GM12865 (cell line): ENCODE measurements at places on chromosomes 12 and 14.

DNA sequence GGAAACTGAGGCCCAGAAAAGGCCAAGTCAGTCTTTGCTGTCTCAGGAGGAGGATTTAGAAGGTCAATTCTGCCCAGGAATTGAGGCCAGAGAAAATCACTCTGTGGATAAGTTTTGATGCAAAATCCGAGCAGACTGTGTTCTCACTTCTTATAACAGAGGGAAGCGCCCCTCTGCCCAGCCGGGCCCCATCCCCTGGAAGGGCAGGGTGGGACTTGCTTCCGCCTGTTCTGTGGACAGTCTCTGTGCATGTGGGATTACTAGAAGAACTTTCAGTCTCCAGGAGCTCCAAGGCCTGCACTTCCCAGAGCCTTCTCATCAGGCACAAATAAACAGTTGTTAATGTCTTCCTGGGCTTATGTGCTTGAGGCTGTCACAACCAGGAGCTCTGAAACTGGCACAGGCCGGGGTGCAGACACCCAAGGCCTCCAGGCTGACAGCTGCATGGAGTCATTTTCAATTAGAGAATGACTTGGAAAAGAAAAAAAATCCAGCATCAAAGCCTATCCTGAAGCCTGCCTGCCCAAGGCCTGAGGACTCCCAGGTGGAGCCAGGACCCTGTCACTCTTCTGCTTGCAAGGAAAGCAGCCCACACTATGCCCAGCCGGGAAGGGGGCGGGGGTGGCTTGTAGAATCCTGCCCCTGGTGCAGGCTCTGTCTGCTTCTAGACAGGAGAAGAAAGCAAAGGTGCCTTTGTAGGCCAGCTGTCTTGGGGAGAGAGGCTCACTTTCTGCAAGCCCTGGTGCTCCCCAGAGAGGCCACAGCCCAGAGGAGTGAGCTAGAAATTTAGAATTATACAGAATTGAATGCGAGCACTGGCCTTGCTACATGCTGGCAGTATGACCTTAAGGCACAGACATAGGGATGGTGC, 84.7 kb downstream of the NTF3 start:
- no peak for DNase-seq

- DNase-seq = no peak
These were observed 18.0 kb downstream of the MAP1LC3B2 start for GRCh38 chr12:116577154-116577561.

- DNase-seq = no peak
These were observed 45.9 kb downstream of the CDK17 start for GRCh38 chr12:96354326-96354725.

DNA sequence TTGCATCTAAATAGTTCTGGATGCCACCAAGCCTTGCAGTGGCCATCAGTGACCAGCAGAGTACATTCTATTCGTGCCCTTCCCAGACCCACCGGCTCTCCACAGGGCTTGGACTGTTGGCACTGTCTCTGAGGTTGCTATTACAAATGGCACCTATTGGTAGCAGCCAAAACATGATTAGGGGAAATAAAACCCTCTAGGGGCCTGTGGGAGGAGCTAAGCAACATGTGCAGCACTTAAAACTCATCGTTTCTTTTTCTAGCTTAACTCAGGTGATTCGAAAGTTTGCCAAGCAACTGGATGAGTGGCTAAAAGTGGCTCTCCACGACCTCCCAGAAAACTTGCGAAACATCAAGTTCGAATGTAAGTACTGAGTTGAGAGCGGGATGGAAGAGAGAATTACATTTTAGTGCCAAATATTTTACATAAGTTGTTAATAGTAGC, 65.4 kb upstream of the RIC8B start:
- no peak for DNase-seq

- DNase-seq = peak; percentile 23
These were observed 941 bp downstream of the ZDHHC17 start for GRCh38 chr12:76764856-76765255.

DNA sequence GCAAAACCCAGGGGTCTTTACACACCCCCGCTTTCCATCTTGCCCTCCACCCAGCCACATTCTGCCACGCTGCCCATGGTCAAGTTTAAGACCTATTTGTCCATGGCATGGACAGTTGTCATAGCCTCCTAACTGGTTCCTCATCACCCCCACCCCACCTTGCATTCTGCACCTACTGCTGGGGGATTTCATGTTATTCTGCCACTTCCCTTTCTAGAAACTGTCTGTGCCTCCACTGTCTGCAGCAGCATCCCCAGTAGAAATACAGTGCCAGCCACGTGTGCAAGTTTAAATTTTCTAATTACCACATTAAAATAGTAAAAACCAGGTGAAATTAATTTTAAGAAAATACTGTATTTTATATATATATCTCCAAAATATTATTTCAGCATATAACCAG, 63.2 kb downstream of the WDR20 start:
- DNase-seq = no peak

DNA sequence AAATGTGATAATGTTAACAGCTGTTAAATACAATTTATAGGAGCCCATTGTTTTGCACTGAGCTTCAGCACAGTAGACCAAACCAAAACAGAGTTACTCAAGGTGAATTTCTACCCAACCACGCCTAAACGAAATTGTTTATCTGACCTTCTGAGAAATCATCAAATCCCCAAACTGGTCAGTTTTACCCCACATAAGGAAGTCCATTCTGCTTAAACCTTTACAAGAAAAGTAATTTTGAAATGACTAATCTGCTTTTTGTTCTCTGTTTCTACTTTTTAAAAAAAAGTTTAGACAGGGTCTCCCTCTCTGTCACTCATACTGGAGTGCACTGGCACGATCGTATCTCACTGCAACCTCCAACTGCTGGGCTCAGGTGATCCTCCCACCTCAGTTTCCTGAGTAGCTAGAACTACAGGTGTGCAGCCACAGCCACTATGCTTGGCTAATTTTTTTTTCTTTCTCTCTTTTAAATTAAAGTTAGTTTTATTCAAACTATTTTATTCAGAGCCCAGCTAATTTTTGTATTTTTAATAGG, 1.4 kb upstream of the RNF10 start:
- peak; percentile 64 for DNase-seq

DNA sequence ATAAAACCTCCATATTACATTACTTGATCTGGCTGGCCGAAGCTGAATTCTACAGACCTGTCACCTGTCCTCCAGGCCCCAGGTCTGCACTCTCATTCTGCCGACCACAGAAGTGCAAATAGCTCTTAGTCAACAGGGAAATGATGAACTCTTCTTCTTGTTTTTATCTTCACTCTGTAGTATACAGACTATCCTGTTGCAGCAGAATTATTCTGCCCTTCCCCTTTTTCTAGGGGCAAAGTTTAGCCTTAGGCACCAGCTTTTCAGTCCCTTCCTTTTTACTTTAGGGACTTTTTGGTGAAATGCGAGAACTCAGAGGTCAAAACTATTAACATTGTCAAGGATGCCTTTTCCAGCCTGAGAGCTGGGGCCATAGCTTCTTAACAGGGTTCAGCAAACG, 229.6 kb upstream of the EGLN3 start:
- DNase-seq = peak; percentile 28

DNA sequence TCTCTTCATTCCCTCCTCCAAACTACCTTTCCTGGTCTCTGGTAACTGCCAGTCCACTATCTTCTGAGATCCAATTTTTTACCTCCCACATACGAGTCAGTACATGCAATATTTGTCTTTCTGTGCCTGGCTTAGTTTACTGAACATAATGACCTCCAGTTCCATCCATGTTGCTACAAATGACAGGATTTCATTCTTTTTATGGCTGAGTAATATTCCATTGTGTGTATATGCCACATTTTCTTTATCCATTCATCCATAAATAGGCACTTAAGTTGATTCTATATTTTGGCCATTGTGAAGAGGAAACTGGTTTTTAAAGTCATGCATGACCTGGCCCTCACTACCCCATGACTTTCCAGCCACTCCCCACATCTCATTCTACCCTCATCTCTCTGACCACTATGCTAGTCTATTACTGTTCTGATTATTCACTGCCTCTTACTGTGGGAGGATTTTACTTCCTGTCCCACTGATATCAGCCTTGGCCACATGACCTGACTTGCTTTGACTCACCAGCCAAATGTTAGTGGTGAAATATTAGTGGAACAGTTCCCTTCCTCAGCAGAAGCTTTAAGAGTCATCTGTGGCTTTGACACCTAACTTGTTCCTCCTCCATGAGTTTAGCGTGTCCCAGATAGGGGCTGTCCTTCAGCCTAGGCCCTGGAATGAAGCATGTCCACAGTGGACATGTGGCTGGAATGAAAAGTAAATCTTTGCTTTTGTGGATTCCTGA, 52.2 kb downstream of the GOLGA5 start:
- DNase-seq = peak; percentile 75

DNA sequence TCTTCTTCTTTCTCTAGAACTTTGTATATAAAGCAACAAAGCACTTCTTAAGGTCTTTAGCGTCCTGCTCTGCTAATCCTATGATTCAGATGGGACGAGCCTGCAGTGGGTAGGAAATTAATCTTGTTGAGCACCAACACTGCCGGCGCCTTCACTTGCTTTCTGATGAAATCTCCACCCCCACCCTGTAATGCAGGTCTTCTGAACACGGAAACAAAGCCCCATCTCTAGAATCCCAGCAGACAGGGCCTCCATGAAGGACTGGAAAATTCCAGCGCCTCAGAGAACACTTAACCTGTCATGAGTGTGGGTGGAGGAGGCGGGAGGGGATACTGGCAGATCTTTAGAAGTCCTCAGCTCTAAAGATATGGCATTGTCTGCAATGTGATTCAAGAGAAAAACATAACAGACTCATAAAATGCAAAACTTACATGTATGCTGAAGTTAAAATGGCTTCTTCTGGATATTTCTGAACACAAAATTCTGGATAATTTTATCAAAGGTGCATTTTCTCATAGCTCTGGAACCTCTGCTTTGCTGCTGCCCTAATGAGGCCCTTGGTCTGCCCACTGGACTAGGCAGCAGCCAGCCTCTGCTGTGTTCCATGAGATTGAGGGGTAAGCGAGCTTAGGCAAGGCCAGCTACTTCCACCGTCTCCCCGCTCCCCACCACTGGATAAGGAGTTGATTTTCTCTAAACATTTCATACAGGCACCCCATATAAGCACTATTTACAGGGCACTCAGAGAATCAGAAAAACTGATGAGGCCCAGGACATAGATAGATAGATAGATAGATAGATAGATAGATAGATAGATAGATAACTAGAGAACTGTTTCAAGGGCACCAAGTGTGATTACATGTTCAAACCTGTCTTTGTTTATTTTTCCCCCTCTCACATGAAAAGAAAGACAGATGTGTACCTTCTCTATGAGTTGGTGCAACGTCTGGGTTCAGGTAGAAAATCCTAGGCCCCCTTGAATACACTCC, 43.1 kb downstream of the ZFP36L1 start:
- no peak for DNase-seq

DNA sequence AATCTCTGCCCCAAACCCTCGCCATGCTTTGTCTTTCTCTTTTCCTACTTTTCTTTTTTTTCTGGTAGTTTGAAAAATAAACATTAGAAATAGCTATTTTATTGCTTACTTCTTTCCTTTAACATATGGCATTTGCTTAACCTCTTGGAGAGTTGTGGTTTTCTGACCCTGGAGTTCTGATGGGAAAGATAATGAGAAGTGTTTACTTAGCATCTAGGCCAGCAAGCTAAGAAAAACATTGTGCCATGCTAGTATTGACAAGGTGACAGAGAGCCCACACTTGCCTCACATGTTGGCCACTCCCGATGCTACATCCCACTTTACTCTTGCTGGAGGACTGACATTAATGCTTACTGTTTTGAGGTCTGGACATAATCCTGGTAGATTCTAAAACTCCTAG, 886.2 kb downstream of the DIO2 start:
- no peak for DNase-seq

DNA sequence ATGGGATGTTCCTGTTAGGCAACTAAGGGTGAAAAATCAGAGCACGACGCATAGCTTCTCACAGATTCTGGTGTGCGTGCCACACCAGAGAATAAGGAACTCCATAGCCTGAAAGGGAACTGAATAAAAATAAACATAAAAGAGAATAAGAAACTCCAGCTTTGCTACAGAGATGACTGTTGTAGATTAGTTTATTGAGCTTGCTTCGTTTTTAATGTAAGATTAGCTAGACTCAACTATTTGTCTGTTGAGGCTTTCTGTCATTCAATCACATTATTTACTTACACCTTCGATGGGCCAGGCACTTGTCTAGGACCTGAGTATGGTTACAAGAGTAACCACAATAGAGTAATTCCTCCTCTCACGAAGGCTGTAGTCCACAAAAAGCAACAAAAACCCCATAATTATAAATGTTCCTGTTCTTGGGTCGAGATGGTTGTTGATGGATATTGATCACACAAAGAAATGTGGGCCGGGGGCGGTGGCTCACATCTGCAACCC, 807 bp upstream of the ZCCHC8 start:
- DNase-seq = peak; percentile 31

GRCh38 chr14:98868866-98869265, 403.1 kb downstream of the BCL11B start:
- no peak for DNase-seq

GRCh38 chr14:75876530-75876929, 105.3 kb downstream of the TGFB3 start:
- DNase-seq = no peak

GRCh38 chr12:87856-88255, 21.3 kb downstream of the IQSEC3 start:
- DNase-seq = no peak

GRCh38 chr14:79094951-79095350, 924.8 kb downstream of the NRXN3 start:
- DNase-seq = no peak

DNA sequence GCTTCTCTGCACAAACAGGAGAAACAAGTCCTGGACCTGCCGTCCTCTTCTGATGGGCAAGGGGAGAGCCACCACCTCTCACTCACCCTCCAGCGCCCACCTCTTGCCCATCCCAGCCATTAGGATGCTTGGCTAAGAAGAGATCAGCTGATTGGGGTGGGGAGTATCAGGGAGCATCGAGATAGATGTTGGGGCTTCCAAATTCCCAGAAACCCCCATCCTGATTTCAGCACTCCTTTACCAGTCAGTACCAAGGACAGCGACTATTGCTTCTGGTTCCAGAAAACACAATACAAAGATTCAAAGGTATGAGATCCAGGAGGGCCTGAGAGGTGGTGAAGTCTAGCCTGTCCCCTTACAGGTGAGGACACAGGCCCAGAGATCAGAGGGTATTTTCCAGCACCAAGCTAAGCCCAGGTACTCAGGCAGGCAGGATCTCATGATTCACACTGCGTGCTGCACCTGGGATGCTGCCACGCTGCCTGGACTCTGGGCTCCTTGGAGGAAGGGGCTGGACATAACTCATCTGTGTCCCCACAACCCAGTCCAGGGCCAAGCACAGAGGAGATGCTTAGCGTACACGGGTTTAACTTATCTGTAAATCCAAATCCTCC, 76.6 kb downstream of the TUNAR start:
- DNase-seq = no peak

DNA sequence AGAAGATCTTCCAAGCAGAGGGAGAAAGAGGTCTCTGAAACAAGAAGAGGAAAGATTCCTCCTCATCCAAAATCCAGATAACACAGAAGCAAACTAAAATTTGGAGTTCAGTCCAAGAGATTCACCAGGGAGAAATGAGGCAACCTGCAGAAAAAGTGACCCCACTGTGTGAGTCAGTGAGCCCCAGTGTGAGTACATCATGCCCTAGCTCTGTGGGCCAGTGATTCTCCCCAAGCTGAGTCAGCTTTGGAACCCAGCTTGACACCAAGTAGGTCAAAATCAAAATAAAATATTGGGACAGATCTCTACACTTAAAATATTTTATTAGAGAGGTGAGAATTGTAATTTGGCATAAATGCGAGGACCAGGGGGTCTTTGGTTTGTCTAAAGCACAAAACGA, 17.2 kb downstream of the CLEC2B start:
- DNase-seq = no peak

- DNase-seq = no peak
These were observed 72.6 kb downstream of the C12orf75 start for GRCh38 chr12:105403095-105403494.

GRCh38 chr14:68198713-68199495, 379.3 kb downstream of the RAD51B start:
- no peak for DNase-seq
